Mesothelial cell of epicardium (in vitro differentiated cells): ENCODE measurements at places on chromosomes 2 and 18.

DNA sequence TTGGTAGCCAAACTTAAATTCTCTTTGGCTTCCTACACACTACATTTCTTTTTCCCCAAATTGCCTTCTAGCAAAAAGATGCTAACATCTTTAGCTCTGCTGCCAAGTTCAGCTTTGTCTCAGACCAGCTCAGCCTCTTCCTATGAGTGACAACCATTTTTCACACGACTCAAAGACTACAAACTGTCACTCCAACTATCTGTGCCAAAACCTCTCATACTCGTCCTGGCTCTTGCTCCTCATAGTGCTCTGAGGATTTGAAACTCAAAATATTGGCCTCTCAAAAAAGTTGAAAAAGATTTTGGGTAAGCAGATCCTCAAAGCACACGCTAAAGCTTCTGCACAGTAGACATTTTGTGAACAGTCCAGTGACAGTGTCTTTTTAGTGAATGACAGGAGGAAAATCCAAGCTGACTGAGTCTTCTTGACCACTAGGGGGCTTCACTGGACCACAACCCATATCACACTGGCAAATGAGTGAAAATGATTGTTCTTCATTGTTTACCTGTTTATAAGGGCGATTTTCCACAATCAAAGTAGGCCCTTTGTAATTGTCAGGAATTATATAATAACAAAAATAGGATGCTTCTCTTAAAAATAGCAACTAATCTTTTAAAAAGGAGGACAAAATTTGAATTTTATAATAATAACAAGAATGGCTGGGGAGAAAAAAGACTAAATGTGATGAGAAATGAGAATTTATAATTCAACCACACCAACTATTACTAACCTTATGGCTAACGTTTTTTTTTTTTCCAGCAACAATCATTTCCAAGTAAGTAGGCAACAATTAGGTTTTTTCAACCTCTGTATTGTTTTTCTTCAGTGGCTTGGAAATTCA lies 85.5 kb upstream of the PGAP1 start:
- H3K4me3 ChIP-seq = no peak overlapping the region
- no peaks in the 10 kb centered on the region for H3K36me3 ChIP-seq
- DNase-seq = no peak
- H3K27ac ChIP-seq = no peak overlapping the region
- H3K27me3 ChIP-seq = no peaks in the 10 kb centered on the region

DNA sequence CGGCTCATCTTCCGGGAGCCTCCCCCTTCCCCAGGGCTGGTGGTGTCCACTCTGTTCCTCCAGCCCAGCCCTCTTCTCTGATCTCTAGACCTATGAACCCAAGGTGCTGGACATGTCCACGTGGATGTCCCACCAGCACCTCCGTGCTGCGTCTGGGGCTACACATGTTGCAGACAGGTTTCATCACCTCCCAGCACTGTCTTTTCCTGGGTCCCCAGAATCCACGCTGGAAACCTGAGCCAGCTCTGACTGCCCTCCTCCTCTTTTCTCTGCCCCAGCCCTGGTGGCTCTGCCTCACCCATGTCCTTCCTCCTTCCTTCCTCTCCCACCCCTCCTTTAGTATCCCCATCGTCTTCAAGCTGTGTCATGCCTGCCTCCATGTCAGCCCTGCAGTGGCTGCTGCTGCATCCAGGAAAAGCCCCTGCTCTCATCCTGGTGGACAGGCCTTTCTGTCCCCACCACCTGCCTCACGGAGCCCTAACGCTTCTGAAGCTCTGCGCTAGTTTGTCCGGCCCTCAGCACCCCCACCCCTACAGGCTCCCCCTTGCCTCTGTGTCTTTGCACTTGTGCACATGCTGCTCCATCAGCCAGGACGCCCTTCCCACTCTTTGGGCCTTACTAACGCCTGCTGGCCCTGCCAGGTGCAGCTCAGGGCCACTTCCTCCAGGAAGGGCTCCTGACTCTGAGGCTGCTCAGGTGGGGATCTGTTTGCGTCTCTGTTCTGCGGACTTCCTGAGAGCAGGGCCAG lies 105.9 kb downstream of the DYSF start:
- H3K4me3 ChIP-seq = no peak overlapping the region
- no peaks in the 10 kb centered on the region for H3K27me3 ChIP-seq
- no peak for DNase-seq
- peaks cover 59% of the 10 kb centered on the region for H3K4me1 ChIP-seq
- H3K36me3 ChIP-seq = no peaks in the 10 kb centered on the region

DNA sequence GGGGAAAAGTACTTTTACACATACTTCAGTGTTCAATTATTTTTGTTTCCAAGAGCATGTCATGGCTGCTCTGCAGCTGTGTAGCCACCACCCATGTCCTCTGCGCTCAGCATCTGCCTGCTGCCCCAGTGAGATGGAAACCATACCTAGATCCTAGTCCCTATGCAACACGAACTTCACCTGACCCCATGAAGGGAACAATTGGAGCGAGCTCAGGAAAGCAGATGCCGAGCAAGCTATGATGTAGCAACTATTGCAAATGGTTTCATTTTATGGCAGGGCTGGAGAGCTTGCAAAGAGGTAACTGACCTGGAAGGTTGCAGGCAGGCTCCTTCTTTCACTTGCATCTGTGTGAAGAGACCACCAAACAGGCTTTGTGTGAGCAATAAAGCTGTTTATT lies 1.3 kb upstream of the CCDC141 start:
- H3K4me1 ChIP-seq = peaks cover 45% of the 10 kb centered on the region
- H3K36me3 ChIP-seq = no peaks in the 10 kb centered on the region
- no peak overlapping the region for H3K27ac ChIP-seq
- DNase-seq = no peak

- no peaks in the 10 kb centered on the region for H3K4me1 ChIP-seq
- no peak overlapping the region for H3K27ac ChIP-seq
- no peak for DNase-seq
- H3K27me3 ChIP-seq = peaks cover 11% of the 10 kb centered on the region
- no peak overlapping the region for H3K4me3 ChIP-seq
- no peaks in the 10 kb centered on the region for H3K36me3 ChIP-seq
These were observed 77.0 kb upstream of the PID1 start for GRCh38 chr2:229348128-229348527.

DNA sequence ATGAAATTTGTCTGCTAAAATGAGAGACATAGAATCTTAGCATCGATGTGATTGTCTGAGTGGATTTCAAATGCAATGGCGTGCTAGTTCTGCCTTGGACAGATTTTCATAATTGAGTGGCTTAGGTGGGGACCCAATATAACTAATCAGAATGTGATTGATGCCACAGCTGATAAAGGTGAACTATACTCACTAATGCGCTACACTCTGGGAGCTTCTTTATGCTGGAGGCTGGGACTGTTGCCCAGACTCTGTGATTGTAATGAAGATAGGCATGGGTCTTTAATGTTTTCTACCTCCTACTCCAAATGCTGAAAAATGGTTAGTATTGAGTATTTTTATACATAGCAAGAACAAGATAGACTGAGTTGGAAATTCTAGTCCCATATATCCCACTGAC lies 339.5 kb upstream of the SLC39A10 start:
- no peak overlapping the region for H3K27ac ChIP-seq
- no peak for DNase-seq
- no peaks in the 10 kb centered on the region for H3K36me3 ChIP-seq

DNA sequence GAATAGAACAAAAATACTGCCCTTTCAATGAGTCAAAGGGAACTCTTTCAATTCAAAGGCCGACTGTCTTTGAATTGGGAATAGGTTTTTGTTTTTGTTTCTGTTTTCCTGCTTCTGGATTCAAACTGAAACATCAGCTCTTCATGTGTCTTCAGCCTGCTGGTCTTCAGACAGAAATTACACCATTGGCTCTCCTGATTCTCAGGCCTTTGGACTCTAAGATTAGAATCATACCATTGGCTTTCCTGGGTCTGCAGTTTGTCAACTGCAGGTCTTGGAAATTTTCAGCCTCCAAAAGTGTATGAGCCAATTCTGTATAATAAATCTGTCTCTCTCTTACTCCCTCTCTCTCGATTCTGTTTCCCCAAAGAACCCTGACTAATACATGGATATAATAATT lies 31.1 kb downstream of the CTLA4 start:
- peaks cover 8% of the 10 kb centered on the region for H3K4me1 ChIP-seq
- peaks cover 9% of the 10 kb centered on the region for H3K36me3 ChIP-seq
- no peak for DNase-seq
- H3K4me3 ChIP-seq = no peak overlapping the region
- no peaks in the 10 kb centered on the region for H3K27me3 ChIP-seq

- no peak overlapping the region for H3K4me3 ChIP-seq
- peaks cover 7% of the 10 kb centered on the region for H3K27me3 ChIP-seq
- no peak overlapping the region for H3K27ac ChIP-seq
These were observed 239.8 kb downstream of the SEPTIN10 start for GRCh38 chr2:109373791-109374547.

GRCh38 chr2:238427435-238428162 lies 872 bp downstream of the ASB1 start:
- H3K27me3 ChIP-seq = no peaks in the 10 kb centered on the region
- peaks cover 23% of the 10 kb centered on the region for H3K4me1 ChIP-seq
- H3K27ac ChIP-seq = peak overlapping the region; percentile 93
- H3K4me3 ChIP-seq = peak overlapping the region; percentile 93
- H3K36me3 ChIP-seq = peaks cover 26% of the 10 kb centered on the region

- H3K4me1 ChIP-seq = no peaks in the 10 kb centered on the region
- no peak for DNase-seq
These were observed 72.7 kb upstream of the ARHGAP15 start for GRCh38 chr2:143056550-143056949.

- H3K27me3 ChIP-seq = no peaks in the 10 kb centered on the region
- peak within 1 kb of the TSS; percentile 98 for H3K27ac ChIP-seq
- peaks cover 11% of the 10 kb centered on the region for H3K36me3 ChIP-seq
- H3K4me1 ChIP-seq = peaks cover 34% of the 10 kb centered on the region
- peak within 1 kb of the TSS; percentile 93 for H3K4me3 ChIP-seq
- DNase-seq = peak; percentile 95
These were observed at the start of gene RNF103 for GRCh38 chr2:86623494-86624266. TSS of gene RNF103 (minus strand) at chr2:86623865. CDS start at chr2:86622886, 979 bp downstream.

GRCh38 chr2:74017223-74017622 lies 32.5 kb downstream of the TET3 start:
- H3K36me3 ChIP-seq = peaks cover 6% of the 10 kb centered on the region
- H3K27ac ChIP-seq = no peak overlapping the region
- H3K4me3 ChIP-seq = no peak overlapping the region
- H3K27me3 ChIP-seq = no peaks in the 10 kb centered on the region

GRCh38 chr2:103459283-103459682 lies 697.5 kb downstream of the TMEM182 start:
- peaks cover 9% of the 10 kb centered on the region for H3K27me3 ChIP-seq
- H3K36me3 ChIP-seq = no peaks in the 10 kb centered on the region
- no peak overlapping the region for H3K27ac ChIP-seq
- no peaks in the 10 kb centered on the region for H3K4me1 ChIP-seq
- no peak overlapping the region for H3K4me3 ChIP-seq
- DNase-seq = no peak

- no peaks in the 10 kb centered on the region for H3K27me3 ChIP-seq
- DNase-seq = no peak
- no peak overlapping the region for H3K4me3 ChIP-seq
These were observed 66.1 kb upstream of the NXPH2 start for GRCh38 chr2:138846216-138846821.

DNA sequence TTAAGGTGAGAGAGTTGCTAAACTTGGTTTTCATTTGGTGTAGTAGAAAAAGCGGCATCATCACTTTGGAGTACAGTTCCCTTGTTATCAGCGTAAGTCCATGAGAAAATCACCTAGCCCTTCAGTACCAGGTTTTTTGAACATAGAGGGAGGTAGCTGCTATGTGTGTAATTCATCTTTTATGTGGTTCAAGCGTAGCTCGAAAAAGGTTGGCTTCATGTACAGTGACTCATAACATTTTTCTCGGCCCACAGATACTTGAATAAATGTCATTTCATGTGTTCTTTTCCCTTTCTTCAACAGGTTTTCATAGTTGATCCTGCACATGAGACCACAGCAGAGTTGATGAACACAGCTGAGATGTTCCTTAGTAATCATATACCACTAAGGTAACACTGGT lies 43.6 kb downstream of the UGGT1 start:
- DNase-seq = no peak
- H3K27ac ChIP-seq = no peak overlapping the region
- H3K4me3 ChIP-seq = no peak overlapping the region
- no peaks in the 10 kb centered on the region for H3K27me3 ChIP-seq

DNA sequence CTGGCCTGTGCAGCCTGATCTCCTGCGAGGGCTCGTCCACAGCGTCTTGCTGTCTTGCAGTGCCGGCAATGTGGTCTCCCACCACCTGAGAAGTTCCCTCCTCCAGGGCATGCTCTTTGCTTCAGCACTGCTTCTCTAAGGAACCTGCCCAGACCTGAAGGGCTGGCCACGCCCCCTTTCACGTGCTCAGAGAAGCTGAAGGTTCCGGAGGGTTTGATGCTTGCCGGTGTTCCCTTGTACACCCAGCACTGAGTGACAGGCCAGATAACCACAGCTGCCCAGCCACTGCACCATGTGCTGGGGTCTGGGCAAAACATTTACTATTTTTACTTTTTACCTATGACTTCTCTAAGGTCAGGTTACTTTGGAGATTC lies 1.7 kb upstream of the POLR2D start:
- DNase-seq = peak; percentile 56
- peak overlapping the region; percentile 80 for H3K27ac ChIP-seq
- H3K27me3 ChIP-seq = no peaks in the 10 kb centered on the region

GRCh38 chr2:119718501-119719260 lies 39.7 kb downstream of the TMEM177 start:
- no peak overlapping the region for H3K4me3 ChIP-seq
- no peak overlapping the region for H3K27ac ChIP-seq
- H3K36me3 ChIP-seq = no peaks in the 10 kb centered on the region
- no peak for DNase-seq
- peaks cover 9% of the 10 kb centered on the region for H3K4me1 ChIP-seq

DNA sequence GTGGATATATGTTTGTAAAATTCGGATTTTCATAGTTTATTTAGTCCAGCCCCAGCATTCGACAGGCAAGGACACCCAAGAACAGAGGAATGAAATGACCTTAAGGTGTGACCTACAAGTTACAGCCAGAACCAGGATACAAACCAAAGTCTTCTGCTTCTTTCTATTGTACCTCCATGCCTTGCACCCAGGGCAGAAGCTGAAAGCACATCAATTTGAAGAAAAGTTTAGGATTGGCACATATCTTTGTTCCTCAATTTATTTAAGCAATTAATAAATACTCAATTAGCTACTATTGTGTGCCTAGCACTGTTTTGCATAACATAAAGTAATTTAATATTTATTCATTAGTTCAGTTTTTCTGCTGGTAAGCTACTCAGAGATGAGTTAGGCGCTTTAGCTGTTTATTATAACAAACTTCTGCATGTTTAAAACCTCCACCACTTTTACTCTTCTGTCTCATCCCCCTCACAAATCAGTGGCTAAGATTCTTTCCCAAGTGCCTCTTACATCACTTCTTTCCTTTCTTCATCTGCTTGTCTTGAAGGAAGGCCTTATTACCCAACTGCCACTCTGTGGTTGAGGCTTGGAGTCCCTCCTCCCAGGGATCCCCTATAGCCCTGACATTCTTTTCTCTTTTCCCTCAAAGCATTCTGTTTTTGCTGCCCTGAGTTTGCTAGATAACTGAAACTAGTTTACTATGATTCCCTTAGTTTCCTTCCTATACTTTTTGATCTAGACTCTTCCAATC lies 37.1 kb upstream of the DARS1 start:
- H3K27me3 ChIP-seq = no peaks in the 10 kb centered on the region
- no peak for DNase-seq
- no peak overlapping the region for H3K4me3 ChIP-seq
- peaks cover 15% of the 10 kb centered on the region for H3K4me1 ChIP-seq
